AG04449 (cell line): ENCODE measurements at places on chromosomes 4 and X.

DNA sequence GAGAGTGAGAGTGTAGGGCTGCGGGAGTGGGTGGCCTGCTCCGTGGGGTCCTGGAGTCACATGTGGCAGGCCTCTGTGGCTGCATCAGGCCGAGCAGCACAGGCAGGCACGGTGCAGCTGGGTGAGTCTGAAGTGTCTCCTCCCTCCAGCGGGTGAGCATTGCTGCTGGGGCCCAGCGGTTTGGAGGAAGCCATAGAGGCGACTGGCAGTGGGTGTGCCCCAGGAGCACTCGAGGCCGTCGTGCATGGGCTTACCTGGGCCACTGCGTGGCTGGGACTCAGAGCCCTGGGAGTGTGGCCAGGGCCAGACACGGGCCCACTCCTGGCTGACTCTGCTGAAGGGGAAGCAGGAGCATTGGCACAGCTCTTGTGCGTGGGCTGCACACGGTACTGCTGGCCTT, 10.6 kb downstream of the ZNF185 start:
- DNase-seq: no peak

DNA sequence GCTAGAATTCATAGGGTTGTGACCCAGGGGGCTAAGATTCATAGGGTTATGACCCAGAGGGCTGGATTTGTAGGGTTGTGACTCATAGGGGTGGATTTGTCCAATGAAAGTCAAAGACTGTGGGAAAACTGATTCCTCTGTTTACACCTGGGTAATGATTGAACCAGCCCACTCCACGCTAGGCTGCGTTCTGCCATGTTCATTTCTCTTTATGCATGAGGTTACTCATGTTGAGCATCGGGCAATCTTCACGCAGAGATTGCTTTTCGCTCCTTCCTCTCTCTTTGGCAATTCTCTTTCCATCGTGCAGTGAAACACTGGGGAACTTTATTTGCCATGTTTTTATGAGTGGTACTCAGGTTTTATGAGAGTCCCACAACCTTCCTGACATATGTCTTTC, 127.8 kb downstream of the CRLF2 start:
- DNase-seq: no peak

GRCh38 chrX:103849558-103849957, 17.5 kb upstream of the RAB9B start:
- DNase-seq: no peak

GRCh38 chrX:119073200-119073905, 560 bp downstream of the CT47C1 start:
- DNase-seq: no peak

DNA sequence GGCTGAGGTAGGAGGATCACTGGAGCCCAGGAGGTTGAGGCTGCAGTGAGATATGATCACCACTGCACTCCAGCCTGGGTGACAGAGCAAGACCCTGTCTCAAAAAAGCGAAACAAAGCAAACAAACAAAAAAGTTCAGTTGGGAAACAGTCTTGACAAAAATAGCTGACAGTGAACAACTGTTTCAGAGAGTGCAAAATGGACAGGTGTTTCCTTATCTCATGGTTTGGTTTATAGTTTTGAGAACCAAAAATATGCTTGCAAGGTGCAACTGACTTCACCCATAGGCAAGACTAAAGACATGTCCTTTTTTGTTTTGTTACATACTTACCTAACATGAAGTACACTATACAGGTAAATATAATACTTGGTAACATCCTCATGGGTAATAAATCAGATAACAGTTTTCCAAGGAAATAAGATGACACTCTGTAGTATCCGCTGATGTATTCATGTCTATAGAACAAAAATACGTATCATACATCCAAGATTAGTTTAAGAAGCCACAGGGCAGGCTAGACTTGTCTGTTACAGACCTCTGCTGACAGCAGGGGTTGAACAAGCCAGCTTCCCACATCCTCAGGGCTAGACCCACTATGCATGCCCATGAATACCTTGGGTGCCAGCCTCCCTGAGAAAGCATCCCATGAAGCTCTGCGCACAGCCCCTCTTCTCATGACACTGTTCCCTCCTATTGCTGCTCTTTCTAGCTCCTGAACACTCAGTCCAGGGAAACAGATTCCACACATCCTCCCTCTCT, 59.3 kb downstream of the ABCG2 start:
- DNase-seq: no peak

GRCh38 chr4:139596034-139596683, 40.1 kb upstream of the SETD7 start:
- no peak for DNase-seq

GRCh38 chrX:120726294-120726693, 96.4 kb upstream of the C1GALT1C1 start:
- no peak for DNase-seq

- DNase-seq: no peak
Observed at GRCh38 chr4:184398741-184399511, 75.4 kb downstream of the IRF2 start.

GRCh38 chrX:38407126-38407525, 54.7 kb downstream of the OTC start:
- no peak for DNase-seq
